SK-MEL-5 (cell line): ENCODE measurements at places on chromosomes 11 and 22.

DNA sequence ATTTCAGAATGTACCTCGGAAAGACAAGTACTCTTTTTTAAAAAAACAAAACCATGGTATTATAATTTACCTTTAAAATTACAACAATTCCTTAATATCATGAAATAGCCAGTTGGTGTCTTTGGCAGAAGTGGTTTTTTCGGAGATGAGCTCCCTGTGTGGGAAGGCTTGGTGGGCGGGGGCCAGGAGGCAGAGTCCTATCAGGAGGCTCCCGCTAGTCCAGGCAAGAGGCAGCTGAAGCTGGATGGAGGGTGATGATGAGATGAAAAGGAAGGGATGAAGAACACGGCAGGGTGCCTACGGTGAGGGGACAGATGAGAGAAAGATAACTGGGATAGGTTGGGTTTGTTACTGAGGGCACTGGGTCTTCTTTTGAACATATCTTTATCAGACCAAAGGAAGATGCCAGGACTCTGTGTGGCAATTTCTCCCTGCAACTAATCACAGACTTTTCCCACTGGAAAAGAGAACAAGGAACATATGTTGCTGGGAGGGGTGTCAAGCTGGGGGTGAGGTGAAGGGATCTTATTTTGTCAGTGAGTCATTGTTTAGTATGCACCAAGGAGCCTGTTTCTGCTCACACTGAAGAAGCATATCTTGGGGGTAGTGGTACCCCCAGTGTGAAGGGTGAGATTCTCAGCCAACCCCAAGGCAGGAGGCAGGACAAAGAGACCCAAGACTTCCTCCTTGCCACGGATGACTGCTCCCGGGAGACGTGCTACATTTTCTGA is 91.5 kb upstream of the YWHAH start:
- no peak for DNase-seq

DNA sequence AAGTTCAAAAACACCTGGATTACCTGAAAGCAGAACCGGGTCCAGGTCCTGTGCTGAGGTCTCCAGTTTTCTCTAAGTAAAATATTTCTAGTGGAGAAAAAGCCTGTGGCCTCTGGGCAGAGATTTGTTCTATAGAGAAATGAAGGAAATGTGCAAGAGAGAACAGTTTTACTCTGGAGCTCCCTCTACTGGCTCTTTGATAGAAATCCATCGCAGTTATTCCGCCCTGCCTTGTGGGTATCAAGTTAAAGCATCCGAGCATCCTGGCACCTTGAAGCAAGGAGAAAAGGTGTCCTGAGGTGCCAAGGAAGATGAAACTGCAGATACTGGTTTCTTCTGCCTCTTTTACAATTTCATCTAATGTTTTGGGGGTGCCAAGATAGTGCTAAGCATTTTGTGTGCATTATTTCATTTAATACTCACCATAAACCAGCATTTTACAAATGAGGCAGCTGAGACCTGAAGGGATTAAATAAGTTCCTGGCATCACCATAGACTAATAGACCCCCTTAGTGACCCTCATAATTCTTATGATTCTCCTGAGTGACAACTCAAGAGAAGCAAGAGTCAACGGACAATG is 113.1 kb upstream of the HSD17B12 start:
- DNase-seq = peak; percentile 72

- DNase-seq = no peak
Measured at GRCh38 chr22:31104869-31105268, 2.5 kb downstream of the SELENOM start.

GRCh38 chr22:46533070-46533833 is 4.2 kb downstream of the CELSR1 start:
- DNase-seq = no peak

- DNase-seq = no peak
Measured at GRCh38 chr11:133814588-133815100, 30.7 kb downstream of the SPATA19 start.

DNA sequence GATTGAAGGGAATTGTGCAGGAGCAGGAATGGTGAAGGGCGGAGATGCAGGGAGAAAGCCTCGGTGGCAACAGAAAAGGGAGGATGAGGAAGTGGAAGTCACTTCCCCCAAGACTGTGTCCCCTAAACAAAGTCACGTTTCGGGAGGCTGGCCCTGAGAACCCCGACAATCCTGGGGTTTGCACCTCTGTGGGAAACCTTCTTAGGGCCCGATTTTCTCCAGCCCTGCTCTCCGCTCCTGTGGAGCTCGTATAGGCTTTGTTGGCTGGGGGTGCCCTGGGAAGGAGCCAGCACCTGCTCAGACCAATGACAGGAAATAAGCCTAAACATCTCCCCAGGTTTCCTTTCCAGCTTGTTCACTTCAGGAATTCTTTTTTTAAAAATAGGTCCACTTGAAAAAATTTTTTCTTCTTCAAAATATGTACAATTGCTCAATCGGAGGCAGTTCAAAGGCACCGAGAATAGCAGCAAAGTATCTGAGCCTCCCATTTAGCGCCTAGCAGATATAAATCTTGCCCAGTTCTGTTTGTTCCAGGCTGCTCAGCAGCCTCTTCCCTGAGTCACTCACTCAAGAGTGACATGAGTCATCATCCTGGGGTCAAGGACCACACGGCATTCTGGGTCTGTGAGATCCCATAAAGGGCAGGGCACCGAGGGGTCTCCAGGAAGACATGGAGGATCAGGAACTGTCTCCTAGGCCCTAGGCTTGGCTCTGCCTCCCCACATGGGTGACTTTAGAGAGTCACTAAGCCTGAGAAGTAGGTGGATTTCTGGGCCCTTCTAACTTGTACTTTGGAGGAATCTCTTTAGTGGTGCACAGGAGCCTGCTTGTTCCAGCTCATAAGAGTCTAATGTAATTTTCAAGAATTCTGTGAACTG is 34.0 kb downstream of the IRAG1 start:
- DNase-seq = peak; percentile 9

- no peak for DNase-seq
Measured at GRCh38 chr11:9344061-9344680, 29.8 kb upstream of the TMEM41B start.

DNA sequence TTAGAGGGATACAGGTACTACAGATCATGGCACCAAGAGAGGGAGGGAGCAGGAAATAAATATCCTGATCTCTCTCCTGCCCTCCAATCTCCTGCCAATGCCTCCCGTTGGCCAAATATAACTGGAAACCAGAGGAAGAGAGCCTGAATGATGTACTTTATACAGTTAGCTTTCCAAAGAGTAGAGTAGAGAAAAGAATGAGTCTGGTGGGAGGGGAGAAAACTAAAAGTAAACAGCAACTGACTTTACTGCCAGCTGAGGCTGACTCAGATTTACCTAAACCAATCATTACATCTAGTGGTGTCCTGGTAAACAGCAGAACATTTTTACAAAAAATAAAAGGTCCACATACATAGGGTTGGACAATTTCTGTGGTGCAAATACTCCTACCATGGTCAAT is 5.1 kb downstream of the MPZL3 start:
- no peak for DNase-seq

DNA sequence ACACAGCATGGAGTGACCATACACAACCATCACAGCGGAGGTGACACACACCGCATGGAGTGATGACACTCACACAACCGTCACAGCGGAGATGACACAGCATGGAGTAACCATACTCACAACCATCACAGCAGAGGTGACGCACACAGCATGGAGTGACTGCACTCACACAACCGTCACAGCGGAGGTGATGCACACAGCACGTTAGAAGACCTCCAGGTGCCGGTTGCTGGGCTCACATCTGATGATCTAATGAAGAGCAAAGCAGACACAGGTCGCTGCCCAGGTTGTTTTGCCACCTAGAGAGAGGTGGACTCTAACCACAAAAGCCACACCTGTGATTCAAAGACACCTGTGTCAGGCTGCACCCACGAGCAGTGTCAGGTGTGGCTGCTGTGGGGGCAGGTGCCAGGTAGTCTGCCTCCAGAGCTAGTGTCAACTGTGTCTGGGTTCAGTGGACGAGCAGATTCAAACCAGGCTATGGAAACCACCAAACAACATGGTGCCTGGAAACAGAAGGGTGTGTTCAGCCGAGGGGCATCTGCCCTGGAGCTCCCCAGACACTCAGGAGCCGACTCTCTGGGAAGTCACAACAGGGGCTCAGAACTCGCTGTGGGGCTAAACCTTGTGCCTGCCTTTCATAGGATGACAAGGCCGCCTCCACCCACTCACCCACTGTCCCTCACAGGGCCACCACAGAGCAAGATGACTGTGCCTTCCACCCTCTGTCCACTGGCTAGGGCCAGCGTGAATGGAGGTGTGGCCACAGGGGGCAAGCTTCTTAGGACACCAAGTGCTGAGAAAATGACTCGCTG is 608.2 kb downstream of the TBC1D22A start:
- DNase-seq = no peak

GRCh38 chr22:21849489-21849888 is 18.0 kb downstream of the MAPK1 start:
- no peak for DNase-seq

DNA sequence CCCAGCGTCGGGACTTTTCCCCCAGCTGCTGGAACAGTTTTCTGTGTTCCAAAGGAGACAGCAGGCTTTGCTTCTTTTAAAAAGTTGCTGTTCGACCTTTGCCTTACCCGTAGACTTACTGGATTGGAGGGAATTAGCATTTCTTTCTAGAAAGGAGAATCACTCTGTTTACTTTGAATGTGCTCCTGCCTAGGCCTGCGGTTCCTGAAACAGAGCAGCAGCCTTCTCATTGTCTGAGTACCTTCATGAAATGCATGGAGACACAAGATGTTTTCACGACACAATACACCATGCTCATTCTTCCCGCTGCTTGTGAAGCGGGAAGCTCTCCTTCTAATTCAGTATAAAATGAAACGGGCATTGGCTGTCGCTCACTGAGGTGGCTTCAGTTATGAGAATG is 196.2 kb downstream of the TBC1D22A start:
- no peak for DNase-seq
